ENCODE measurements at places on chromosomes 2 and 18. TPM values are rescaled to one million over a fixed set of nuclear protein-coding genes. Genes with fewer than 3 reads are reported as not detected.
A peak's percentile ranks its signal among the peaks of the same experiment; 100 is the strongest.

- no peak for DNase-seq
Observed at GRCh38 chr2:136377423-136378382, 259.8 kb upstream of the CXCR4 start.

- peak; percentile 21 for DNase-seq
Observed at GRCh38 chr2:128421286-128421685, 102.6 kb upstream of the HS6ST1 start.

DNA sequence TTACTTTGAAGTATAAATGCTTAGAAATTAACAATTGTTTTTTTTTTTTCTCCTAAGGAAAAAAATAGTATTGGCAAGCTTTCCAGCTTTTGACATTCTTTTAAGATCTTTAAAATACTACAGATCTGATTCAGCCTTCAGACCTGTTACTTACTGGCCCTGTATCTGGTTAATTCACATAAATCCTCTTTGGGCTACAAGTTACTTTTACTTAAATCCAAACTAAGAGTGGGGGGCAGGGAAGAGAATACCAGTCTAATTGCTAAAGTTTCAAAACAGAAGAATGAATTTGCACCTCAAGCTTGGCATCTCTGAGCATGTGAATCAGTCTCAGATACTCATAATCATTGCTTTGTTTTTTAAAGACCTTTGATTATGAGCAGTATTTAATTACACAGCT lies 386.3 kb downstream of the PARD3B start:
- no peak for DNase-seq

Gene FLACC1
- not detected for total RNA-seq

Gene SUPT7L
- total RNA-seq: 26.6 TPM
